ENCODE measurements at places on chromosomes 4 and X.

DNA sequence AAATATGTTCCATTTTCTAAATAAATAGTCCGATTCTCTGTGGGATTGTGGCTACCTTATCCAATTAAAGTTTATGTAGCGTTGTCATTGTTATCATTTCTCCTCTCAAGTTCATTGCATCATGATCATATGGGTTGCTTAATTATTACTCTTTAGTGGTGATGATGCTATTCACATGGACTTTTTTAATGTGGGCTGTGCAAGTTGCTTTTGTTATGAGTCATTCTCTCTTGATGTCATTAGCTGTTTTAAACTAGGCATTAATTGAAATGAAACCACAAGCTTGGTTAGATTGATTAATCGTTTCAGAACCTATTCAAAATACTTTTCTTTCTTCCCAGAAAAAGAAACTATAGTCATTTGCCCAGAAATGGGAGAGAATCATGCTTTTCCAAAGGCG, 38.2 kb downstream of the NHS start:
- DNase-seq = no peak

DNA sequence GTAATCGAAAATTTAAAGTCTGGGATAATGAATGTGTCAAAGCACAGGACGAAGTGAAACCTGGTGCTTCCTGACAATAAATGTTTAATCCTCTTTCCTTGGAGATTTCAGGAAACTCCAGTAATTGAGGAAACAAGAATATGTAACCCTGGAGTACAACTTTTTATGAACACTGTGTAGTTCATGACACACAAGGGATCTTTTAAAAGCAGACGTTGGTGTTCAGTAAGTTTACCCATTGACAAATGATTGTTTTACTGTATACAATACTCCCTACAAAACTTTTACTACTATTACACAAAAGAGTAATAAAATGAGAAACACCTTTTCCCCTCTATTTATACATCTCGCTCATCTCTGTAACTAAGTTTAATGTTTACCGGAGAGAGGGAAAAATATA, 312.4 kb downstream of the PPARGC1A start:
- no peak for DNase-seq

- peak; percentile 30 for DNase-seq
These were observed at the start of gene GAB3 for GRCh38 chrX:154750301-154751202. TSS of gene GAB3 (minus strand) at chrX:154751077. CDS start at chrX:154751025, 52 bp downstream.

DNA sequence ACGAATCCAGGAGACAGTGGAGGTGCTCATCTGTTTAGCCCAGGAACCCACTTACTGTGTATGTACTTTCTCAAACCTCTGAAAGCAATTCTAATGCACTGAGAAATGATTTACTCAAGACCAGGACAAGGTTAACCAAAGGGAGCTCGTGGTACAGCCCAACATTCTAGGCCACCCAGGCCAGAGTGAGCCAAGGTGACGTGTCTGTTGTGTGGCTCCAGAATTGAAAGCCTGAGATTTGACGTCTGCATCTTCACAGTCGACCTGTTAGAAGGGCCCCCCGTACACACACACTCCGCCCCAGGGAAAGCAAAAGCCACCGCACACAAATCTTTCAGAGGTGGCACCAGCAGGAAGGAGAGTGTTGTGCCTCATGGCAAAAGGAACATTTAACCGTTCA, 2.3 kb downstream of the MAP3K15 start:
- no peak for DNase-seq

DNA sequence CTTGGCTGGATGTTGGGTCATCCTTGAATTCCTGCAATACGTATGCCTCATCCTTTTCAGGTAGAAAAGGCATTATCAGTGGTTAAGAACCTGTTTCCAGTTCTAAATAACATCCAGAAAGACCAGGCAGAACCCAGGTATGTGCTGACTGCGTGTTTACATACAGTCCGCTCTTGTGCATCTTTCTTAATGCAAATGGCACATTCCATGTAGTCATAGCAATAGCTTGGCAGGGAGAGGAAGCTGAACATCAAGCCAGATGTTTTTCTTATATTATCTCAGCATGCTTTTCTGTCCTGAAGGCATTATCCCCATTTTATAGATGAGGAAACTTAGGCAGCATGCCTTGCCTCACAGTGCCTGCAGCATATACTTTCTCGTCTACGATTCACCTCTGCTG, 2.1 kb downstream of the DCLK2 start:
- DNase-seq = no peak
